ENCODE measurements at places on chromosomes 7 and 10.

GRCh38 chr10:77001206-77001605, 636.4 kb downstream of the KCNMA1 start:
- DNase-seq = no peak

DNA sequence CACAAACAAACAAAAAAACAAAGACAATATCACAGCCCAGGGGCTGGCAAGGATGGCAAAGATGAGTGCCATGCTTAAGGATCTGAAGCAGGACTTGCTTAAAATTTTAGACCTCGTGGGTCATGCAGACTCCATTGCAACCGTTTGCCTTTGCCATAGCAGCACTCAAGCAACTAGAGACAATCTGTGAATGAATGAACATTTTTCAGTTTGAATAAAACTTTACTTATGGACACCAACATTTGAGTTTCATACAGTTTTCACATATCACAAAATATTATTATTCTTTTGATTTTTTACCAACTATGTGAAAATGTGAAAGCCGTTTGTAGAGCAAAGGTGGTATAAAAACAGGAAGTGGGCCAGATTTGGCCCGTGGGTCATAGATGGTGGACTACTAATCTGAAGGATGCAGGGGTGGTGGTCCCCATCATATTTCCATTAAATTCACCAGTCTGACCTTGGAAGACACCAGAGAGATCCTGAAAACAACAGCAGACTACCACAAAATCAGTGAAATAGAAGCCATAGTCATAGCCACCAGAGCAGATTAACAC, 8.3 kb upstream of the RBM17 start:
- no peak for DNase-seq

DNA sequence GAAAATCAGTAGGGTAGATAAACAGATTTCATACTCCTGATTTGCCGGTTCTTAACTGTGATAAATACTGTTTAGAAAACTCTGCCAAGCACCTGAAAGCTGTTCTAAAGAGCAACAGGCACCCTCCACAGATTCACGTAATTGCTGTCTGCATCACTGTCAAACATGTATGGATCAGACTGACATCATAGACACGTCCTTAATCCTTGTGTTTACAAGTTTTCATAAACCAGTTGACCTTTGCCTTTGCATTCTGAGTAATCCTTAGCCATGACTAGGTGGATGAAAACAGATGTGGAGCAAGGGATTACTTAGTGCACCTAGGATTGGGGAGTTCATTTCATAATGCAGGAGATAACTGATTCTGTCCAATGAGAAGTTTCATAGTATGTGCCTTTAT, 41.6 kb downstream of the SLC39A12 start:
- no peak for DNase-seq

GRCh38 chr10:69332278-69333010, 54.1 kb downstream of the HK1 start:
- DNase-seq = no peak

DNA sequence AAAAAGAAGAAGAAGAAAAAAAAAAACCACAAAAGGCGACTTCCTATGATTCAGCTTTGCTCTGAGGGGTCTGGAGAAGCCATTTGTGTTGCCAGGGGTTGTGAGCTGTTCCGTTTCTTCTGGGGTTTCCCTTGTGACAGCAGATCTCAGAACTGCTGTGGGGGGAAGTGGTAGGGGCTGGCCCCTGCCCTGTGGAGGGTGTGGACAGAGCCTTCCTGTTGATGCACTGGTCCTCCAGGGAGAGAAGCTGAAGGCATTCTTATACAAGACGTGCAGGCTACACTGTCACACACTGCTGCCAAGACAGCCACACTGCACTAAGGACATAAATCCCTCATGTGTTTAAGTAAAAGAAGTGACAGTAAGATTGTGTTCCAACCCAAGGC, 17.3 kb upstream of the CSGALNACT2 start:
- DNase-seq = no peak

- no peak for DNase-seq
Observed at GRCh38 chr10:61124756-61125530, 181.0 kb upstream of the RHOBTB1 start.

- no peak for DNase-seq
Observed at GRCh38 chr10:112715581-112715980, 234.5 kb upstream of the TCF7L2 start.

DNA sequence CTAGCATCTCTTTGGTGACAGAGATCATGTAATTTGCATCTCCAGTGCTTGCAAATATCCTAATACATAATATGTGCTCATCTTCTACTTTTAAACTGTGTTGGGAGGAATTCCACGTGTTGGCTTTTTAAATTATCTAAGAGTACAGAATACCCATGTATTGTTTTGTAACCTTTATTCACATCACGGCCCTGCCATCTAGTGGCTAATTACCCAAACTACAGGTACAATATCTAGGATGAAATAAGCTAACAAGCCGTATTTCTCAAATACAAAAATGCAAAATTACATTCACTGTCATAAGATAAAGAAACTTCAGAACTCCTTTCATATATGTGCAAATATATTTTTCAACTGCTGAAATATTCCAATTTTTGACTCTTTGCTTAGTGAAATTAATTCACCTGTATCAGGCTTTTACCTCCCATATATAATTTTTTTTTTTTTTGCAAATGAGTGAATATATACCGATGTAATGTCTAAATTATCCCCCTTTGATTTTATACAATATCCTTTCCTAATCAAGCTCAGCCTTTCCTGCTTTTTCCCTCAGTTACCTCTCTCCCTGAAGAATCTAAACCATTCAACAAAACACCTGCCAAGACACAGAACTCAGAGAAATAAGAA, 30.3 kb upstream of the LSM8 start:
- DNase-seq = no peak

DNA sequence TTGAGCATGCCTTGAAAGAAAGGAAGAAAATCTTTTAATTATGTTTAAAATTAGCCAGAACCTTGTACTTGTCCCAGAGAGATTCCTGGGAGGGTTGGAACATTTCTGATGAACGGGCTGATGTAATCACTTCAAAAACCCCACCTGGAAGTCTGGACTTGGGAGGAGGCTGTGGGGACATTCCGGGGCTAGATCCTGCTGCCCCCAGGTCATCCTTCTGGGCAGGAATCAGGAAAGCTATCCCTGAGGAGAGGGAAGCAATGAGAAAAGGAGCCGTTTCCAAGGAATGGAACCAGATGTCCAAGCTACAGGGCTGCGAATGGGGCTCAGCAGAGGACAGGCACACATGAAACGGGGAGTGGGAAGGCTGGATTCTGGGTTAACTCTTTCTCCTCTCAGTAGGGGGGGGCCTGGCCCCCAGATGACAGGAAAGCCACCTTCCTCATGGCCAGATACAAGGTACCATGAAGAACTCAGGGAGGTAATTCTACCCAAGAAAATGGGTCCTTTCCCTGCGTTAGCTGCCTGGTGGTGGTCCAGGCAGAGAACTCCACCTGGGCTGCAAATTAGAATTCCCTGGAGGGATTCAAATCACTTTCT, 280.1 kb downstream of the TCF7L2 start:
- no peak for DNase-seq

DNA sequence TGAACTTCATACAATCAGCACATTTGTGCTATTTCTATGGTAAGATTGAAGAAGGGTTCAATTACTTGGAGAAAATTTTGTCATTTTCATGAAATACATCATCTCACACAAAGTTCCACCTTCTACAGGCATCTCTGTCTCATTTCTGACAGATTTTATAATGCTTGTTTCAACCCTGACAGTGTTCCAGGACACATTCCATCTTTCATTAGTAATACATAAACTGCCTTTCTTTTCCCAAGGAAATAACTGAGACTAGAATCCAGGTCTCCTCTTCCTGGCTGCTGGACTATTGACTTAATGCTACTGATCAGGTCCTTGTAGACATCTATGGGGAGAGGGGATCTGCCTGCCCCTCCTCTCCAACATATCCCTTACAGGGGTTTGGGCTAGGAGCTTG, 70.1 kb upstream of the PLPP4 start:
- no peak for DNase-seq

GRCh38 chr7:14720785-14721184, 181.8 kb downstream of the DGKB start:
- DNase-seq = no peak

DNA sequence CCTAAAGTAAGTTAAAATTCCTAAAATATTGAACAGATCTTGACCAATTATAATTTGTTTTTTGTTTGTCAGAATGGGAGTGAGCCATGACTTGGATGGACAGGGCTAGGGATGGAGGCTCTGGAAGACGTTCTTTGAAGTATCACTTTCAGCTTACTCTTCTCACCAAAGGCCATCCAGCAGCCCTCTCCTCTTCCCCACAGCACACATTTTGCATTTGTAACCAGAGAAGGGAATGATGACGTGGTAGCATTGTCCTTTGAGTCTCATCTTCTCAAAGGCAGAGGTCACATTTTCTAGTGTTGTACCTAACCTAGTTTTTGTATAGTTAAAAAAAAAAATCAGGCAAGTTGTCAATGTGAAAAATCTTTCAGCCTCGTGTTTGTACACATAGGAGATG, 43.8 kb upstream of the AGR3 start:
- DNase-seq = no peak

- no peak for DNase-seq
Observed at GRCh38 chr10:14362104-14362503, 31.4 kb upstream of the FRMD4A start.

- DNase-seq = no peak
Observed at GRCh38 chr10:102202386-102202785, 23.7 kb upstream of the ELOVL3 start.

- DNase-seq = no peak
Observed at GRCh38 chr7:43506460-43506859, 76.4 kb upstream of the STK17A start.

GRCh38 chr7:151873402-151873965, 3.4 kb downstream of the PRKAG2 start:
- no peak for DNase-seq

DNA sequence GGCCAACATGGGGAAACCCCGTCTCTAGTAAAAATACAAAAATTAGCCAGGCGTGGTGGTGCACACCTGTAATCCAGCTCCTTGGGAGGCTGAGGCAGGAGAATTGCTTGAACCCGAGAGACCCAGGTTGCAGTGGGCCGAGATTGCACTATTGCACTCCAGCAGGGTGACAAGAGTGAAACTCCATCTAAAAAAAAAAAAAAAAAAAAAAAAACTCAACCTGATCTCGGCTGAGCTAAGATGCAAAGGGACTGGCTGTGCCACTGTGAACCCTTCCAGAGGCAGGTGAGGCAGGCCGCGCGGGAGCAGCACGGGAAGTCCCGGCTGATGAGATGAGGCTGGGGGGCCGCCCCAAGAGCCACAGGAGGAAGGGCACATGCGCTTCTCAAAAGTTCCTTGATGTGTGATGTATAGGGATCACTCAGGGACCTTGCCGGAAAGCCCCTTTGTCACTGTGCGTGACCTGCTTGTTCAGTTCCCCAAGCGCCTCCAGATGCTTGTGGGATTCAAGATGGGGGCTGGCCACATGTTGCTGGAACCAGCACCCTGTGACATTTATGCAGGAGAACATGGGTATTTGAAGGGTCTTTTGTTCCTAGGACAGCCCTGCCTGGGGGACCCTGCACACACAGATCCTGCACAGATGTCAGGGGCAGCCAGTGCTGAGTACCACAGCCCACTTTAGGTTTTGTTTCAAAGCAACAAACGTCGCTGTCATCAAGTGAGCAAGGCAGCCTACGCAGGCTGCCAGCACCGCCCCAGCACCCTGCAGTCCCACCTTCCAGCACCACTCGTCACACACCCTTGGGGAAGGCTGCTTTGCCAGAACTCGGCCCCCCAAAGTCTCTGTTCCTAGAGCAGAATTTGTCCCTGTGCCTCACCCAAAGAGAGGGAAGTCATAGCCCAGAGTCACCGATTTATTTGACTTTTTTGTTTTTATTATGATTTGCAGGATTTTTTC, 74.8 kb upstream of the SH2B2 start:
- no peak for DNase-seq

- no peak for DNase-seq
Observed at GRCh38 chr10:43945094-43945730, 296.5 kb upstream of the ZNF32 start.

- no peak for DNase-seq
Observed at GRCh38 chr10:17512341-17513001, 58.1 kb upstream of the ST8SIA6 start.

DNA sequence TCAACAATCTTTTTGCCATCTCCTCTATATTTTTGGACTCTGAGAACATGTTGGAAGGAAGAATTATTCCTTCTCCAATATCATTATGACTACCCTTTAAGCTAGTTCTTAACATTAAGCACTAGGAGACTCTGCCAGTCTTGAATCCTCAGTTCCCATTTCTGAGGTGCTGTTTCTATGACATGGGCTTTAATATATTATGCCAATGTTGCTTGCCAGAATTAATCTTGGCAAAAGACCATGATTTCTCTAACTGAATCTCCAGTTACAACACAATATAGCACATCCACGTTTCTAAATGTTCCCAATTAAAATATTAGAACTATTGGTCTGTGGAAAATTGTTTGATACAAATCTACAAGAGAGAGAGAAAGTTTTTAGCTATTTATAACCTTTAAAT, 250.0 kb downstream of the HGF start:
- no peak for DNase-seq

GRCh38 chr7:39727231-39728012, 104.0 kb downstream of the RALA start:
- DNase-seq = no peak

- no peak for DNase-seq
Observed at GRCh38 chr7:149510248-149510647, 12.6 kb upstream of the ZNF746 start.

DNA sequence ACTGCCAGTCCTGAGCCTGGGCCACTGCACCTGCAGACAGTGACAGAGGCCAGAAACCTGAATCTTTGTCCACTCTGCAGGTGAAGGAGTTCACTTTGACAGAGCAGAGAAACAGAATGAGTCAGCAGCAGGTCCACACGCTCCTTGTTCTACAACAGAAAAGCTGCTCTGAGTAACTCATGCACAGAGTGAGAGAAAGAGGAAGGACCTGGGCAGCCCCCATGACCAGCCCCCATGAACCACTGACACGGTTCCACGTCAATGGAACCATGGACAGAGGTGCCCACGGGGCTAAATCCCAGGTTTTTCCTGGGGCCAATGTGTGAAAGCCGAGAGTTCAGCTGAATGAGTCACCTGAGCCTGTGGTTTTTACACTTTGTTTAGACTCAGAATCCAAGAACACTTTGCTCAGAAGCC, 40.8 kb upstream of the CTBP2 start:
- no peak for DNase-seq

DNA sequence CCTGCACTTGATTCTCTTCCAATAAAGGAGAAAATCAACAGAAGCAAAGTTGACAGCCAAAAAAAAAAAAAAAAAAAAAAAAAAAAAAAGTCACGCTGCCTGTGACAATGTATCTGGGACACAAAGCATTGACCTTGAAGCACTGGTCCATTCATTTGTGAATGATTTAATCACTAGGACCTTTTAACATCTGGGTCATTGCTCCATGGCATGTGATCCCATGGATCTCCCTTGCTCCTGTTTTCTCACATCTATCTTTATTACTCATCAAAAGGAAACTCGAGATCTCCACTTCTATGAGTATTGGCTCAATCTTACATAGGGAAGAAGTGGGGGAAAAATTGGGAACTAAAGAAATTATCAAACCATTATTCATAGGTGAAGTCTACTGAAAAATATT, 89.6 kb upstream of the SMIM30 start:
- DNase-seq = no peak
